ENCODE measurements at places on chromosomes 2 and 18. TPM values are rescaled to one million over a fixed set of nuclear protein-coding genes. Genes with fewer than 3 reads are reported as not detected.

DNA sequence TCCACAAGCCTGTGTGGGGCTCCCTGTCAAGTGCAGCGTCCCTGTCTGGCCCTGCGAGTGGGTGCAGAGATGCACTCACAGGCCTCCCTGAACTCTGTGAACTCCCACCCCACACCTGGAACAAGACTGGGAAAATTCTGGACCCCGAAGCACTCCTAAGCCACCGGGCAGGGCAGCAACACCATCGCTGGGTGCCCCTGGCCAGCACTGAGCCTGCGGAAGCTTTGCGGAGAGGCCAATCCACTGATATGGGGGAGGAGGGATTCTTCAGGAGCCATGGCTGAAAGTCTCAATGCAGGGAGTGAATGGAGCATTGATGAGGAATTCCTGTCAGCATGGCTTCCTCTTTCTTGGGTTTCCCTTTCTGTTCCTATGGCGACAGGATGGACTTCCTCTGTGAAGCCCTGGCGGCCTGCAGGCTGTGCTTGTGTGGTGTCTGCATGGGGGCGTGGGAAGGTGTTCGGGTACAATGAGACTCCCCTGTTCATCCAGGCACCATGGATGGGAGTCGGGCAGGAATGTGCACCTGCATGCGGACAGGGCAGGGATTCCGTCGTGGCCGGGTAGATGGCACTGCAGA lies 15.1 kb downstream of the TRIB2 start:
- no peak for DNase-seq

- DNase-seq, result peak; percentile 62
Observed at GRCh38 chr2:178331474-178332432, 119.2 kb downstream of the PRKRA start.

- peak; percentile 60 for DNase-seq
Observed at GRCh38 chr2:159140070-159140769, 146.3 kb downstream of the WDSUB1 start.

DNA sequence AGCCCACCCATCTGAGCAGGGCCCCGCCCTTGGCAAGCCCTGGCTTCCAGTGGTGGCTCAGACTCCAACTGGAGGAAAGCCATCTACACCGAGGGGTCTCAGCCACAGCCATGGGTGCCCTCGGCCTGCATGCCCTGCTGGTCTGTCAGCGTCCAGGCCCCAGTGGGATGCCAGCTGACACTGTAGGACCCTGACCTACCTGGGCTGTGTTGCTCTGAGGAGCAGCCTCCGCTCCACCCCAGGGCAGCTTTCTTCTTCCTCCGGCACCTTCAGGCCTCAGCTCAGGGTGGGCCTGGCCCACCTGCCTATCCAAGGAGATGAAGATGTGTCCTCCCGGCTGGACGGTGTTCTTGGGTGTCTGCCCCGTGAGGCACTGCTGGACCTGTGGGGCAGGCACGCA lies 13.9 kb upstream of the ARHGEF4 start:
- DNase-seq, result no peak

GRCh38 chr2:188199716-188200128 lies 92.0 kb upstream of the GULP1 start:
- peak; percentile 77 for DNase-seq

C2orf92 gene
- polyA plus RNA-seq, result 0.24 TPM
